Activated T-cell treated with anti-CD3 and anti-CD28 coated beads, Interleukin-2, amount 50 U/mL, for 1 hour (primary cell): ENCODE measurements at places on chromosomes 16 and 17.

GRCh38 chr16:2925951-2926649 lies 14.4 kb downstream of the FLYWCH1 start:
- no peak for DNase-seq

DNA sequence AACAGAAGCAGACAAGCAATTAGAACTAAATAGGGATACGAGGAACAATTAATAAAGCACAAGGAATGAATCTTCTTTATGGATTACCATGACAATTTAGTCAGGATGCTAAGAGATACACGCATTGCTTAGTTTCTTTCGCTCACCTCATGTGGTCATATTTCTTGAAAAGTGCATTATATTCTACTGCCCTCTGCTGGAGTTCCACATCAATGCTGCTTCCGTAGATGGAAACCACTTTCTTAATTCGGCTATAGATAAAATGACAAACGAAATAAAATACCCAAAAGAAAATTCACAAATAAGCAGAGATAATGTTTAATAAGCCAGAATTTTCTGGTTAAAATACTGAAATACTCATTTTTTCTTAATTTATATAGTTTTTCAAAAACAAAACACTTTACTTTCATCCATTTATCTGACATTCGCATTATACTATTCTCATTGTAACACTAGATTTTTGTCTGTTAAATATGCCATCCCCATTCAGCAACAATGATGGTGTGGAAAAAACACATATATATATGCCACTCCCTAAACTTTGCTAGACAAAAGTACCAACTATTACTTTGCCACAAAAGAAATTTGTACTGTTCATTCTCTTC lies 22.0 kb upstream of the PHLPP2 start:
- DNase-seq, result no peak

GRCh38 chr17:47831003-47831933 lies at the start of the genes LRRC46 and MRPL10:
Gene LRRC46, plus strand, starts transcription at chr17:47831670. Its CDS starts 320 bp downstream, at chr17:47831990.
Gene MRPL10, minus strand, starts transcription at chr17:47831541. Its CDS starts 30 bp downstream, at chr17:47831511.
- DNase-seq, result peak; percentile 90

- DNase-seq, result no peak
These were observed 33.7 kb downstream of the SRCIN1 start for GRCh38 chr17:38571833-38572668.

DNA sequence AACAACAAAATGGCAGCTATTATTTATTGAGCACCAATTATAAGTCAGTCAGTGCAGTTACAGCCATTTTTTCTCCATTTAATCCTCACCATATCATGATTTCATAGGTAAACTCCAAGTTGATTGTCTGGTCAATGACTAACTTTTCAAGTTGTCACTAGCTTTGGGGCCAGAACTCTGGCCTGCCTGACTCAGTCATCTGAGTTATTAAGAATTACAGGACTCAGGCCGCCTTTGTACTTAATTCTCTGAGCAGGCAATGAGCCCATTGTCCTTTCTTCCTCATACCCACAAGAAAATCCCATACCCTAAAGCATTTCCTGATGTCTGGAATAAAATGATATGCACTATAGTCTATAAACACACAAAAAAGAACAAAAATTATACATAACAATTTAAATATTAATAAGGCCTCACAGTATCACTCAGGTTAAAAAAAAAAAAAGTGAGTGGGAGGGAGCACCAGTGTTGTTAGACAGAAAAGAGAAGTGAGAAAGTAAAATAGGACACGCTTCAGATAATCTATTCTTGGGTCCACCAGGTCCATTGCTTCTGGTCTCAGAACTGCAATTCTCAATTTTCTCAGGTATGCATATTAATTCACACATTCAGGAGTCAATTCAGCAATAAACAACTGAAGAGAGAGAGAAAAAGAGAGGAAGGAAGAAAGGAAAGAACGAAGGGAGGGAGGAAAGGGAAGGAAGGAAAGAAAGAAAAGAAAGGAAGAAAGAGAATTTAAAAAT lies 70.2 kb downstream of the SPAG9 start:
- DNase-seq, result no peak

DNA sequence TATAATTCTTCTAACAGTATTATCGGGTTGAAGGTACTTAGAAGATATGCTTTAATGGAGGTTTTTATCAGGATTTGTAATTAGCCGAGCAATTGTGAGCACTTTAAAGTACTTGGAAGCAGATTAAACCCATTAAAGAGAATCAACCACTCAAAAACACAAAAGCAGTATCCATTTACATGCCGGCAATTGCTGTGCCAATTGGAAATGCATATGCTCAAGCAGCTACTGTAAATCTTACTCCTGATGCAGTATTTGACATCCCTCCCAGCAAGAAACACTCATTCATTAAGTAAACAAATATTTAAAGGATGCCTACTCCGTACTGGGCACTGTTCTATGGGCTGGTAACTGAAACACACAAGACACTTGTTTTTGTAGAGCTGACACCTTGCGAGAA lies 11.4 kb upstream of the CCL1 start:
- DNase-seq, result no peak

DNA sequence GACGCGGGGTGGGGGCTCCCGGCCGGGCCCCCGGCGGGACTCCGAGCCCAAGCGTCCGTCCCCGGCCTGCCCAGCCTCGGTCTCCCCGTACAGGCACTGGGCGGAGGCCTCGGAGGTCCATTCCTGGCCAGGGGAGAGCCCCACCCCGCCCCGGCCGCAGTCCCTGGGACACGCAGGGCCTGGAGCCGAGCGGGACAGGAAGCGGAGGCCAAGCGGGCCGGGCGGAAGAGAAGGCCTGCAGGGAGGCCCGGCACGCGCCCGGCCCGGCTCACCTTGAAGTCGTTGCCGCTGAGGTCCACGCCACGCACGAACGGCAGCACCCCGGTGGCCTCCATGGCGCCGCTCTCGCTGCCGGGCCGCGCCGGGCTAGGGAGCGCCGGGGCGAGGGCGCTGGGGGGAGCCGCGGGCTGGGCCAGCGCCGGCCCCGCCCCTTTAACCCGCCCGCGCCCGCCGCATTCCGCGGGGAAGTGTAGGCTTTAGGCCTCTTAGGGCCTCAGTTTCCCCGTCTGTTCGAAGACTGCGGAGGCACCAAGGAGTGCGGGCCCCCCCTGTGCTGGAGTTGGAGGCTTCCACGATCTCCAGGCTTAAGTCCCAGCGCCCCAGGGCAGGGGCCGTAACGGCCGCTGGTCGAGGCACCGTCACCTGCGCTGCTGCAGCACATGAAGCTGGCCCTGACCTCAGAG lies at the start of gene FLII:
Gene FLII, minus strand, starts transcription at position 383 of the 683 bp plus-strand sequence. Its CDS starts 48 bp downstream, at position 335.
- DNase-seq, result peak; percentile 71

GRCh38 chr17:58247511-58248363 lies 9.4 kb downstream of the LPO start:
- no peak for DNase-seq

DNA sequence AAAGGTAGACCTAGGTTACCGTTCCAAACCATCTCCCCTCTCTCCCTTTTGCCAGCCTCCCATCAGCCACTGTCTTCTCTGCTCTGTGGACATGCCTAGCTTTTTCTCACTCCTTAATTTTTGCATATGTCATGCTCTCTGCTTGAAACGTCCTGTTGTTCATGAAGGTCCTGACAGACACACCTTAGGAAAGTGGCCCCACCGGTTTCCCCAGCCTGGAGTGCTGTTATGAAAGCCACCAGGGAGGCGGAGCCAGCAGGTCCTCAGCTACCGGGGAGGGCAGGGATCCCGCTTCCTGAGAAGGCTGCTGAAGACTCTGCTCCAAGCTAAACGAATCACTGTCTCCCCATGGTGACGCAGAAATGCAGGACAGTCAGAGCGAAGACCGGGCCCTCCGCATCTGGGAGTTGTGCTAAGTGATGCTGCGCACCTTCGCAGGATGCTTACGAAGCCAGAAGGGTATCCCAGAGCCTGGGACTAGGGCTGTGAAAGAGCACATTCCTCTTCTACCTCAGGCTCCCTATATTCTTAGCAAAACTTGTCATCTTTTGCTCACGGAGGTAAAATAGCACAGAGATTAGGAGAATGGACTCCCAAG lies 2.3 kb upstream of the SLC16A11 start:
- peak; percentile 58 for DNase-seq

GRCh38 chr16:56849690-56850680 lies 15.0 kb upstream of the SLC12A3 start:
- no peak for DNase-seq

- no peak for DNase-seq
These were observed 47.7 kb downstream of the VAC14 start for GRCh38 chr16:70753228-70753627.

DNA sequence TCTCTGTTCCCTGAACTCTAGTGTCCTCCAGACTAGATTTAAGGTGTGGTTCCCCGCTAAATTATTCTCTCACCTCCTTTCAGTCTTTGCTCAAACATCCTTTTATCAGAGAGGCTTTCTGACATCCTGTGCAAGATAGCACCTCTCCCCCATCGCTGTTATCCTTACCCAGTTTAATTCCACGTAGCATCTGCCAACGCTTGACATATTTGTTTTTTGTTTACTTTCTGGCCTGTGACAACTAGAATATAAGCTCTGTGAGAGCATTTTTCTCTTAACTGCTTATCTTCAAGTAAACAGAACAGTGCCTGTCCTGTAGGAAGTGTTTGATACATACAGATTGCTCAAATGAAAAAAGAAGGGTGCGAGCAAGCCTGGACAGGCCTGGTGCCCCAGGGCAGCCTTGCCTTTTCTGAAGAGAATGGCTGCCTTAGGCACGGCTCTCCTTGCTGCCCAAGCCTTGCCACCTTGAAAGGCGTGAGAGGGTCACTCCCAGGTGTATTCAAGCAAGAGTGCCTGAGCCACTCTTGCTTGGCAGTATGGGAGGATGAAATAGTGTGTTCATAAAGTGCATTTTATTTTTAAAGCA lies 9.7 kb downstream of the DYNLL2 start:
- no peak for DNase-seq

GRCh38 chr16:49276646-49277385 lies 4.8 kb downstream of the CBLN1 start:
- DNase-seq, result no peak
